ENCODE measurements at places on chromosomes 13 and 19. TPM values are rescaled to one million over a fixed set of nuclear protein-coding genes. Genes with fewer than 3 reads are reported as not detected.

DNA sequence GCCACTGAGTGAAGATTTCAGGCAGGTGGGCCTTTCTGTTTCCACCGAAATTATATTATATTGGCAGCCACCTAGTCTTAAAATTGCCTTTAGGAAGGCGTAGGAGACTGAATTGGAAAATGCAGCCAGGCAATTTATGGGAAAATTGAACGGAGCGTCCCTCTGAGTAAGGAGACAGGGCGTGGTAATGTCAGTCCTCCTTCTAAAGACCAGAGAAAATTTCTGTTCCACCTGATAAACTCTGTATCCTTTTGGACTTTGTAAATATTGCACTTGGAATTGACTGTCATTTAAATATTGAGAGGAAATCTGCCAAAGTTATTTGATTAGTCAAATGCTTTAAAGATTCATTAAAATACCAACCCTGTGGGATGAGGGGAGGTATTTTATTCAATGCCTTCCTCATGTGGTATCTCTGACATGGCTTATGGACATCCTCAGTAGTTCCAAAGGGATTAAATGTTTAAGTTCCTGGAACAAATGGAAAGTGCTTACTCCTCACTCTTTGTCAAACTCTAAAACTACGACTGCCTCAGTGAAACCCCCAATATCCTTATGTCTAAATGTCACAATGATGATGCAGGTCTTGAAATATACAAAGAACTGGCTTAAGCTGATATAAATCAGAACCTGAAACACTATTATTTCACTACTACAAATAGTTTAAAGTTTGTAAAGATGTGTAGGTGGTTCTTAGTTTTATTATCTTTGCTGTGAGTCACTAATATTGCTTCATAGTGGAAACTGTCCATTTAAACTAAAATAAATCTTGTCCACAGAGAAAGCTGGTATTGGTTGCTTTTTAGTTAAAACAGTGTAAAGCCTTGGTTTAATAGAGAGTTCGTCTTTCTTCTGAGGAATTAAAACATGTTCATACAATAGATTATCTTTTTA, 203.2 kb downstream of the FGF14 start:
- no peak for DNase-seq

DNA sequence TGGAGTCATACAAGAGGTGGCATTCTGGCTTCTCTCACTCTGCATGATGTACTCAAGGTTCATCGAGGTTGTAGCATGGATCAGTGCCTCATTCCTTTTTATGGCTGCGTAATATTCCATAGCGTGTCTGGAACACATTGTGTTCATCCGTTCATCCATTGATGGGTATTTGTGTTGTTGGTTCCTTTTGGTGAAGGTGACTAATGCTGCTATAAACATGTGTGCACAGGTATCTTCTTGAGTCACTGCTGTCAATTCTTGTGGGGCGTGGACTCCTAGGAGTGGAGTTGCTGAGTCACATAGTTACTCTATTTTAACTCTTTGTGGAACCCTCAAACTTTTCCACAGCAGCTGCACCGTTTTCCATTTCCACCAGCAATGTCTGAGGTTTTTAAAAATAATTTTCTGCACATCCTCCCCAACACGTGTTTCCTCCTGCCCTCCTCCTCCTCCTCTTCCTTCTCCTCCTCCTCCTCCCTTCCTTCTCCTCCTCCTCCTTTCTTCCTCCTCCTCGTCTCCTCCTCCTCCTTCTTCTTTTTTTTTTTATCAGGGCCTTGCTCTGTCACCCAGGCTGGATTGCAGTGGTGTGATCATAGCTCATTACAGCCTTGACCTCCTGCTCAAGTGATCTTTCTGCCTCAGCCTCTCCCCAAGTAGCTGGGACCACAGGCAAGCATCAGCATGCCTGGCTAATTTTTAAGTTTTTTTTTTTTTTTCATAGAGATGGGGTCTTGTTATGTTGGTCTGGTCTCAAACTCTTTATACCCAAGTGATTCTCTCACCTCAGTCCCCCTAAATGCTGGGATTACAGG, 2.0 kb upstream of the TMEM221 start:
- DNase-seq = no peak

GRCh38 chr13:58994777-58995176, 1169.0 kb downstream of the DIAPH3 start:
- no peak for DNase-seq

GRCh38 chr19:29873024-29873800, 61.4 kb downstream of the CCNE1 start:
- DNase-seq = peak; percentile 66

DNA sequence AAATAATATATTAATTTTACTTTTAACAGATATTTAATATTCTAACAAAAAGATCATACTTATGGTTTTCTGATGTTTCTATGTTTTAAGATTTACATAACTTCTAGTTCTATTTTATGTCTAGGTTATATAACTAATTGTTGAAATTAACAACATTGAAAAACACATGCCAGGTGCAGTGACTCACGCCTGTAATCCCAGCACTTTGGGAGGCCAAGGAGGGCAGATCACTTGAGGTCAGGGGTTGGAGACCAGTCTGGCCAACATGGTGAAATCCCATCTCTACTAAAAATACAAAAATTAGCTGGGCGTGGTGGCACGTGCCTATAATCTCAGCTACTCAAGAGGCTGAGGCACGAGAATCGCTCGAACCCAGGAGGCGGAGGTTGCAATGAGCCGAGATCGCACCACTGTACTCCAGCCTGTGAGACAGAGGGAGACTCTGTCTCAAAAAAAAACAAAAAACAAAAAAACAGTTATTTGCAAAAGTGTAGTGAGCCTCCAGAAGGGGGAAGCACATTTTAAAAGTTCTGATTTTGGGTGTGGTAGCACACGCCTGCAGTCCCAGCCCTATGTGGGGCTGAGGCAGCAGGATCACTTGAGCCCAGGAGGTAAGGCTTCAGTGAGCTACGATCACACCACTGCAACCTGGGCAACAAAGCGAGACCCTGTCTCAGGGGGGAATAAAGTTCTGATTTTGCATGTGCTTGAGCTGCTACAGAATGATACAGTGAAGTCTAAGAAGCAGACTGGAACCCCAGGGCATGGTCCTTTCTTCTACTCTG, 18.7 kb downstream of the MIPEP start:
- DNase-seq = no peak

DNA sequence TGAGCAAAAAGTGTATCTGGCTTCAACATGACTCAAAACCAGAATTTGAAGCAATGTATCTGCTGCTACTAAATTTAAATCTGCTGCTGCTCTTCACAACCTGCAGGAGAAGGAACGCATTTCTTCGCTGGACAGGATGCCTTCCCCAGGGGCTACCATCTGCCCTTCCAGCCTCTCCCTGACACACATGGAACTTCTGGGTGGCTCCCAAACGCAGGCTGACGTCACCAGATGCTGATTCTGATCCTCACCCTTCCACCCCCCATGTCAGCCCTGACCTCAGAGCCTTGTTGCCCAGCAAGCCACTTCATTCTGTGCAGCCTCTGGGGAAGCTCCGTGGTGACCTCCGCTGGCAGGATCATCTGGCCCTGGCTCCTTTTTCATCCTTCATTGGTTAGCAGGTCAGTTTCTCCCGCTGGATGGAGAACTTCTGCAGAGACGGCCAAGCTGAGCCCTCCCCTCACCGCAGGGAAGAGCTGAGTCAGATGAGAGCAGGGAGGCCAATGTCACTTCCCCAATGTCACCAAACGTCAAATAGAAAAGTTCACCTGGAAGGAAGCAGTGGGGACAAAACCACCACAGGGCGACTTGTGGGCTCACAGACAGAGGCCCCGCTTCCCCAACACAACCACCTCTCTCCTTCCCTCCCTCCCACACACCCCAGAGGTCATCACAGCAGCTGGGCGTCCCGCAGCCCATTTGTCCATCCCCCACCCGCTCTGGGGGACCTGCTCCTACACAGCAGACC, 14.0 kb upstream of the RAB20 start:
- peak; percentile 54 for DNase-seq

- no peak for DNase-seq
Observed at GRCh38 chr19:2665103-2665502, 37.4 kb downstream of the GNG7 start.

GRCh38 chr13:41018602-41018948, 541 bp downstream of the ELF1 start:
- DNase-seq = no peak

DNA sequence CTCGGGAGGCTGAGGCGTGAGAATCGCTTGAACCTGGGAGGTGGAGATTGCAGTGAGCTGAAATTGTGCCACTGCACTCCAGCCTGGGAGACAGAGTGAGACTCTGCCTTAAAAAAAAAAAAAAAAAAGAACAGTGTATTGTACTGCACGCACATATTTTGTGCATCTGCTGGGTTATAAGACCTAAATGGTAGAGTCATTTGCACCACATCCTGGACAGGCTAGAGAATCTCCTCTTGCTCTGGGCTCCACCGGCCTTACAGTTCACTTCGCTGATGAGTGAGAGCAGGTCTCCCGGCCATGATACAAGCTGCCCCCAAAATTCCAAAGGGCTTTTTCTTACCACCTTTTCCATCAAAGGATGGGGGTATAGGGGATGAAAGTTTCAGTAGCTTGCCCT, 7.2 kb upstream of the SAE1 start:
- no peak for DNase-seq

DNA sequence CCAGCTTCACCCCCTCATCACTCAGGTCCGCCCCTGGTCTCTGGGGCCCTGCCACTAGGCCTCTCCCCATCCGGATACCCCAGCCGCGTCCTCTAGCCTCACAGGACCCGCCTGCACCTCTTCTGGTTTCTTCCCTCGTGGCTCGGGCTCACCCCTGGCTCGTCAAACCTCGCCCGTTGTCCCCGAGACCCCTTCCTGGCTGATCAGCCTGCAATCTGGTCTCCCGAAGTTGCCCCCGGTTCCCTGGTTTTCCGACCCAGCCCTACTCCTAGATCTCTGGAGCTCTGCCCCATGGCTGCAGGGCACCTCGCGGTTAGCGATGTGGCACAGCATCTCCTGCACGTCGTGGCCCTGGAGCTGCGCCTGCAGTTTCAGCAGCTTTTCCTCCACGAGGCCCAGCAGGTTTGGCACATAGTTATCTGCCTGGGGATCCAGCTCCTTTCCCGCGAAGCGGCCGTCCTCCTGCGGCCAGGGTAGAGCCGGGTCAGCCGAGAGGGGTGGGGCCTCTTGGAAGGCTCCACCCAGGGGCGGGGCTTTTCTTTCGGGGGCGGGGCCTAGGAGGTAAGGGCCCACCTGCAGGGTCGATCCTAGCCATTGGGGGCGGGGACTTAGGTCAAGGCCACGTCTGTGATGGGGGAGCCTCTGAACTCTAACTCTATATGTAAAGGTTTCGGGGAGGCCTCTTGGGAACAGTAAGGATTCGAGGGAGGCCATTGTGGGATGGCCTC, 2.4 kb upstream of the RGL3 start:
- DNase-seq = peak; percentile 63

- DNase-seq = no peak
Observed at GRCh38 chr13:77696879-77697216, 639 bp upstream of the SLAIN1 start.

GRCh38 chr19:57830071-57830602, at the start of gene ZNF587B:
Gene ZNF587B (plus strand): TSS chr19:57830299. CDS start chr19:57830529, 230 bp downstream.
- DNase-seq = peak; percentile 86

GRCh38 chr19:48874303-48875135, 2.3 kb downstream of the PPP1R15A start:
- DNase-seq = no peak

DNA sequence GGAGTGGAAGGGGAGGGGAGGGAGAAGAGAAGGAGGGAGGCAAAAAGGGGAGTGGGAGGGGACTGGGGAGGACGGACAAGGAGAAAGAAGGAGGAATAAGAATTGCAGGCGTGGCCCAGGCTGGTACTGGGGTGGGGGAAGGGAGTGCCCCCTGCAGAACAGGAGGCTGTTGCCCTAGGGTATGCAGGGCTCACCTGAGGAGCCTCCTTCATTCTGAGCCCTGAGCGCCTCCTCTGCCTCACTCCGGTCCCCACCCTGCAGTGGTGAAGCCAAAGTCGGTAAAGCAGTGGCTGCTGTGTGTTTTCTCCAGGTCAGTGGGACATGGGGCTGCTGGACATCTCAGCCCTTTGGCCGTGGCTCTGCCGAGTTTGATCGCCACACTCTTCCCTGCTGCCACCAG, 9.1 kb upstream of the CDC16 start:
- DNase-seq = no peak

DNA sequence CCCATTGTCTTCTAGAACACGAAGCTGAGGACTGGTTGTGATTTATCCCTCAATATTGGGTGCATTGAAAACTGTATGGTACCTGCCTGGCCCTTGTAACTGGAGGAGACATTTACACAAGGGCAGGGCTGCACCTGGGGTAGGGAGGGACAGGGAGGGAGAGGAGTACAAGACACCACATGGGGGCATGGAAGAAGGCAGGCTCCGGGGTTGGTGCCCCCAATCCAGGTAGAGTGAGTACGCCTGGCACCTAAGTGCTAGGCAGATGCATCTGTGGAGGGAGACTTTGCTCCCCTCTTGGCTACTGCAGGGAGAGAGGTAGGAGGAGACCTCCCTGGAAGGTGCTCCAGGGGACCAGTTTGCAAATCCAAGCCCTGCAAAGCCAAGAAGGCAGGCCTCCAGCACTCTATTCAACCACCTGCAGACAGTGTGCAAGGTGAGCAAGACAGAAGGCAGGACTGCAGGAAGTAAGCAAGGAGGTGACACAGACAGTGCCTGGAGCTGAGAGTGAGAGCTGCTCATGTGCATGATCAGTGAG, 19.4 kb upstream of the UQCRFS1 start:
- no peak for DNase-seq

- DNase-seq = peak; percentile 61
Observed at GRCh38 chr19:10780368-10780767, 55.6 kb downstream of the TMED1 start.

- DNase-seq = peak; percentile 72
Observed at GRCh38 chr19:38425810-38426466, at the start of gene RASGRP4. Gene RASGRP4 (minus strand): TSS chr19:38426219. CDS start chr19:38426091, 128 bp downstream.

DNA sequence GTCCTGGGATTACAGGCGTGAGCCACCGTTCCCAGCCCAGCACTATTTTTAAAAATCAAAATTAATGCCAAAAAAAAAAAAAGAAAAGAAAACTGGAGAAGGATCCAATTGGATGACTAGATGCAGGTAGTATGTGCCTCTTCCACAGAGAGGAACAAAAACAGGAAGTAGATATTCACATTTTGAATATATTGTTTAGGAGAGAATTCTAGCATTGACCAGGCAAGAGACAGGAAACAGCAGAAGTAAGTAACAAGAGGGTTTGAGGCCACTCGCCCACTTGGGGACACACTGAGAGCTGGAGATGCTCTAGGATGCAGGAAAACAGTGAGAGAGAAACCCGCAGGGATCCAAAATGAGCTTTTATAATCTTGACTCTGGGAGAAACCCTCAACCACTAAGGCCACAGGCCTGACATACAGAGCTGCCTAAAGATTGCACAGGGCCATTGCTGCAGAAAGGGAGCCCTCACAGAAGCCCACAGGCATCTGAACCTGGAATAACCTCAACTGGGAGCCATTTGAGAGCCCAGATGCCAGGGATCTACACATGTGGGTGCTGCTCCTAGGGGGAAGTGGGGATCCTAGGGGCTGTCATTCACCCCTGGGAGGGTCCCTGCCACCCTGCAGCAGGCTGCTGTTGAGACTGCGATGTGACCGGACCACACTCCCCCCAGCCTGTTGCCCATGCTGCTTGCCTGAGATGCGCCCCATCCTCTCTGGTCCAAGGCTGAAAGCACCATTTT, 28.2 kb downstream of the IGFL2 start:
- no peak for DNase-seq

- DNase-seq = no peak
Observed at GRCh38 chr13:36718686-36719085, 44.9 kb downstream of the SERTM1 start.

The DAPK3 gene
- 70.5 TPM for total RNA-seq

The SPACA4 gene
- total RNA-seq = not detected

The NPHS1 gene
- not detected for total RNA-seq

The CD209 gene
- 11.4 TPM for total RNA-seq

The GSX1 gene
- total RNA-seq = not detected

The SIGLEC9 gene
- total RNA-seq = 1.7 TPM

The SYNGR4 gene
- not detected for total RNA-seq

The ZNF471 gene
- 6.2 TPM for total RNA-seq

The MAB21L1 gene
- total RNA-seq = 0.40 TPM

The SIGLEC6 gene
- total RNA-seq = 0.16 TPM

The ZNF135 gene
- total RNA-seq = 3.4 TPM

The ALKBH6 gene
- total RNA-seq = 9.4 TPM
